ENCODE measurements at places on chromosomes 6 and 20.

DNA sequence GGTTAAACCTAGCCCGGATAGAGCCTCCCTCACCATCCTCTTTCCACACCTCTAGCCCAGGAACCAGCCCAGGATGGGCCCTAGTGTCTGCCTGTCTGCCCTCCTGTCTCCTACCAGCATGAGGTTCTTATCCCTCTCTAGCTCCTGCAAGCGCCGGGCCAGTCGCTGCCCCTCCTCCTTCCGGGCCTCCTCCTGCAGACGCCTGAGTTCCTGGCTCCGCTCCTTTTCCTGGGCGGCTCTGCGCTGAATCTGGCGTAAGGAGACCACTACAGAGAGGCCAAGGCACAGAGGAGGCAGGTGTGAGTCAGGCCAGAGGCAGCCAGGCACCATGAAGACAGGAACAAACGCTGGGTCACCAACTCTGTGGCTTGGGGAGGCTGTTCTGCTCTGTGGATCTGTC, 4.3 kb upstream of the PSORS1C2 start:
- DNase-seq = no peak

DNA sequence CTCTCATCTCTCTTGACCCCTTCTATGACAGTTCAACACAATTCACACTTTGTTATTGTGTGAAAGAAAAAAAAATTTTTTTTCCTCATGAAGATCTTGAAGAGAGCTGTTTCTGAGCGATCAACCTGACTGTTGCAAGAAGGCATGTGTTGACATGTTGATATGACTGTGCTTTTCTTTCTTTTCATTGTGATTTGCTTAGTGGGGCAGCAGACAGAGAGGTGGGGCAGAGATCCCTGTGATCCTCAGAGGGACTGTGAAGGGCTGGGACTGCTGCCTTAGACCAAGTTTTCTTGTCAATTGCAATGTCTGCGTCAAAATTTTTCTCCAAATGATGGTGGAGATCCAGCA, 70.8 kb upstream of the IYD start:
- no peak for DNase-seq

GRCh38 chr6:61953851-61954250, 332.2 kb downstream of the KHDRBS2 start:
- DNase-seq = no peak

- no peak for DNase-seq
Observed at GRCh38 chr6:29466241-29466640, 9.3 kb downstream of the OR2H1 start.

GRCh38 chr20:57426271-57426689, 35.1 kb downstream of the RBM38 start:
- no peak for DNase-seq

DNA sequence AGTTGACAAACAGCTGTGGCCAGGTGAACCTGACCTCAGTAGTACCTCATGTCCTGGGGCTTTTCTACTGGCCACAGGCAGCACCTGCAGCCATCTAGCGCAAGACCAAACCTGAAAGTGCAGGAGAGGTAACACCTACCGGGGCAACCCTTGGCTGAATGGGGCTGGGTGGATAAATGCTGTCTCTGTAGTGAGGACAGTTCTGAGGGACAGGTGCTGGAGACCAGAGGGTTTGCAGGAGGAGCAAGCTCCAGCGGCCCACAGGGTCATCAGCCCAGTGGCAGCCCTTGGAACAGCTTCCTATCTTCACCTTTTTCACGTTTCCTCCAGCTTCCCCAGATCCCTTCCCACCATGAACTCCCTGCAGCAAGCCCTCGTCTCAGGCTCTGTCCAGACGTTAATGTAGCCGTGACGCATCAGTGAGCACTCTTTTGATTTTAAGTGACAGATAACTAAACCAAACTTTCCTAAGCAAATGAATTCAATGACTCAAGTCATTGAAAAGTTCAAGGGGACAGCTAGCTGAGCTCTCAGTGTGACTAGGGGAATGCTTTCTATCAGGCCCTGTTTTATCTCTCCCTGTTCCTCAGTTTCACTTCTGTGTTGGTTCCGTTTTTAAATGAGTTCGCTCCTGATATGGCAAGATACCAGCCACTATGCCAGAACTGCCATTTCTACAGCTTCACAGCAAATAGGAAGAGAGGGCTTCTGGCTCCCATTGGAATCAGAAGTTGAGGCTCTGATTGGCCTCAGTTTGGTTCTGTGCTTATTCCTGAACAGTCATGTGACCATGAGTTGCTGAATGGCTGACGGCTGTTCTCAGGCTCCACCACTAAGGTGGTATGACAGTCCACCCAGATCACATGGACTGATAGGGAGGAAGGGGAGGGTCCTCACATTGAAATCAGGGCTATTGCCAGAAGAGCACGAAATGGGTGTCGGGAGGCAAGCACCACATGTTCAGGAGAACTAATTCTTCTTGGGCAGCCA, 12.1 kb upstream of the PFDN4 start:
- no peak for DNase-seq

DNA sequence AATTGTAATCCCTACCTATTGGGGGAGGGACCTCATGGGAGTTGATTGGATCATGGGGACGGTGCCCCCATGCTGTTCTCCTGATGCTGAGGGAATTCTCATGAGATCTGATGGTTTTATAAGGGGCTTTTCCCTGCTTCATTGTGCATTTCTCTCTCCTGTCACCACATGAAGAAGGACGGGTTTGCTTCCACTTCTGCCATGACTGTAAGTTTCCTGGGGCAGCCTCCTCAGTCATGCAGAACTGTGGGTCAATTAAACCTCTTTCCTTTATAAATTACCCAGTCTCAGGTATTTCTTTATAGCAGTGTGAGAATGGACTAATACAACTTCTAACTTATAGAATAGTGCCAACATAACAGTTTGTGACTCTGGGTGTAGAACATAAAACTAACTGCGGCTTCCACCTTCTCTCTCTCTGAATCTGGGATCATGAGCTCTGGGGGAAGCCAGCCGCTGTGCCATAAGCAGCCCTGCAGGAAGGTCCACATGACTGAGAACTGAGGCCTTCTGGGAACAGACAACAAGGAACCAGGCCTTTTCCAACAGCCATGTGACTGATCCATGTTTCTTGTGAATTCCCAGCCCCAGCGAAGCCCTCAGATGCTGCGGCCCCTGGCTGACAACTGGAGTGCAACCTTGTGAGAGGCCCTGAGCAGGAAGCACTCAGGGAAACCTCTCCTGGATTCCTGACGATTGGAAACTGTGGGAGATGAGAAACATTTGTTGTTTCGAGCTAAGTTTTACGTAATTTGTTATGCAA, 3.4 kb upstream of the HLA-A start:
- DNase-seq = no peak

GRCh38 chr6:43058531-43058930, 703 bp downstream of the MRPL2 start:
- no peak for DNase-seq

GRCh38 chr6:130967502-130968445, 95.3 kb downstream of the EPB41L2 start:
- no peak for DNase-seq

- DNase-seq = no peak
Observed at GRCh38 chr20:49237531-49237930, 18.3 kb downstream of the DDX27 start.

DNA sequence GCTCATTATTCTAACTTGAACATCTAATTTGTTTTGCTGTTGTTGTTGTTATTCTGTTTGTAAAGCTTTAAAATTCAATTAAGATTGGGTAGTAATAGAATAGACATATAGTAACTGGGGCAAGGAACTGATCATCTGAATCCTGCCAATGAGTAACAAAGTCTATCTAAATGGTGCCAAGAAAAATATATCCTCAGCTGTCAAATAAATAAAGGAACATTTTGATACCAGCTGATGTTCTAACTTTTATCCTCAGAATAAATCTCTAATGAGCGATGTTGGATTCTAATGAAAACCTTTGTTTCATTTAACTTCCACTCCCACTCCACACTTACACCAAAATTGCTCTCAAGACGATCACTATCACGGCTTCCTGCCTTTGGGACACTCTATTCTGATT, 210.9 kb downstream of the TINAG start:
- no peak for DNase-seq

DNA sequence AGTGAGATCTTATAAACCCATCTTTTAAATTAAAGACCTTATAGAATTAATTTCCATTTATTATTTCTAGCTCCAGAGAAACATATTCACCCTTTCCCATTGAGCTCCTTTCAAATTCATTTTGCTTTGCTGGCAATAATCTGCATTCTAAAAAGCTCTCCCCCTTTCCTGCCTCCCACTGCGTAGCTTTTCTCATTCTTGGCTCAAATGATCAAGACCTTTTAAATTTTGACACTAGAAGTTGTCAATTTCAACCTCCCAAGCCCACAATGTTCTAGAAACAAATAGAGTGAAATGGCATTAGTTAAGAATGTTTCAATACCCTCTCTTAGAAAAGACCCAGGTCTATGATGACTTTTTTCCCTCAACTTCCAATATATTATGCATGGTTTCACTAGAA, 186.9 kb downstream of the AKAP7 start:
- DNase-seq = no peak

- DNase-seq = no peak
Observed at GRCh38 chr6:105769987-105770386, 316.1 kb upstream of the PRDM1 start.

- no peak for DNase-seq
Observed at GRCh38 chr6:151029970-151030369, 164.5 kb downstream of the MTHFD1L start.

- DNase-seq = no peak
Observed at GRCh38 chr6:167244064-167244960, 46.8 kb upstream of the UNC93A start.

DNA sequence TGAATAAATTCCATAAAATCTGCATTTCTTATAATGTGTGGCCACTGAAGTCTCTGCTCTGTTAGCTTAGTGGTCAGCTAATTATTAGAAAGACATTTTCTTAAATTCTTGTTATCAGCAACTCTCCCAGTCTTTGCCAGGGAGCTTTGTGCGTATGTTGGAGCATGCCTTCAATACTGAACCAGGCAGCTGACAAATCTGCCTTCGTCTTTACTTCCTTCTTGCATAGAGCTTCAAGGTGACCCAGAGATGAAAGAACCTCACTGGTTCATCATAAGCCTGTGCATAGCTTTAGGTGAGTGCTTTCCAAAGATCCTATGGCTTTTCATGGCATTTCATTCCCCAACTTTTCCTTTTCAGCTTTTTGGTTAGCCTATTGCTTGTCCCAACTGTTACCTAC, 43.0 kb upstream of the NELFCD start:
- no peak for DNase-seq

- no peak for DNase-seq
Observed at GRCh38 chr6:88561954-88562315, 395.8 kb upstream of the CNR1 start.

- peak; percentile 43 for DNase-seq
Observed at GRCh38 chr20:4082406-4083097, 67.2 kb upstream of the RNF24 start.

DNA sequence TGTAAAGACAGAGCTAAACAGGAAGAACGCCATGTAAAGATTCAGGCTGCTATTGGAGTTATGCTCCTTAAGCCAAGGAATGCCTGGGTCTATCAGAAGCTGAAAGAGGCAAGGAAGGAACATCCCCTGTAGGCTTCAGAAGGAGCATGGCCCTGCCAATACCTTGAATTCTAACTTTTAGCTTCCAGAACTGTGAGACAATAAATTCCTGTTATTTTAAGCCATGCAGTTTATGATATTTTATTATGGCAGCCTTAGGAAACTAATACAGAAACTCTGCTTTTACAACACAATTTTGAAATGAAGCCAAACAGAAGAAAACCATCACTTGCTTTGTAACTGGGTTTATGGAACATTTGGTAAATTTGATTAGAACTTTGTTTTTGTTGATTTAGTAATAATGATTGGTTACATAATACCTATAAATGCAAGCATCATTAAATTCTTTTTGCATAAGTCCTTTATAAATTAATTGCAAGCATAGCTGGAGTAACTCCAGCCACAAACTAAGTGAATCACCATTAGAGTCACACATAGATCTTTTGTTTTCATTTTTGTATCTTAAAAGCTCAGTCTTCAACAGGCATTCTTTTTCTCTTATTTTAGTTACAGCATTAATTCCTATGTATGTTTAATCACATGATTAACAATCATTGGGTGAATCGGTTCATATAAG, 33.5 kb upstream of the TSPYL1 start:
- no peak for DNase-seq

DNA sequence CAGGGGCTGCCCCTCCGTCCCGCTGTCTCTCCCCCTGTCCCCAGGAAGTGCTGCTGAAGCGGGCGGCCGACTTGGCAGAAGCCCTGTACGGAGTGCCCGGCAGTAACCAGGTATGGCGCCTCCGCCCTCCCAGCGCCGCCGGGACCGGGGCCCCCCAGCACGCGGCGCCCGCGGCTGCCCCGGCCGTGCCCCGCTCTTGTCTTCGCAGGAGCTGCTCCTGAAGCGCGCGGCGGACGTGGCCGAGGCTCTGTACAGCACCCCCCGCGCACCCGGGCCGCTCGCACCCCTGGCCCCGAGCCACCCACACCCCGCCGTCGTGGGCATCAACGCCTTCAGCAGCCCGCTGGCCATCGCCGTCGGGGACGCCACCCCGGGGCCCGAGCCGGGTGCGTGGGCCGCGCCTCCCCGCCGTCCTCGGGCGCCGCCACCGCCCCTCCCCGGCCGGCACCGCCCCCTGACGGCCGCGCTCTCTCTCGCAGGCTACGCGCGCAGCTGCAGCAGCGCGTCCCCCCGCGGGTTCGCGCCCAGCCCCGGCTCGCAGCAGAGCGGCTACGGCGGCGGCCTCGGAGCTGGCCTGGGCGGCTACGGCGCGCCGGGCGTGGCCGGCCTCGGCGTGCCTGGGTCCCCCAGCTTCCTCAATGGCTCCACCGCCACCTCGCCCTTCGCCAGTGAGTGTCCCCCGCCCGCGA, 48.4 kb downstream of the CPXM1 start:
- DNase-seq = peak; percentile 54

DNA sequence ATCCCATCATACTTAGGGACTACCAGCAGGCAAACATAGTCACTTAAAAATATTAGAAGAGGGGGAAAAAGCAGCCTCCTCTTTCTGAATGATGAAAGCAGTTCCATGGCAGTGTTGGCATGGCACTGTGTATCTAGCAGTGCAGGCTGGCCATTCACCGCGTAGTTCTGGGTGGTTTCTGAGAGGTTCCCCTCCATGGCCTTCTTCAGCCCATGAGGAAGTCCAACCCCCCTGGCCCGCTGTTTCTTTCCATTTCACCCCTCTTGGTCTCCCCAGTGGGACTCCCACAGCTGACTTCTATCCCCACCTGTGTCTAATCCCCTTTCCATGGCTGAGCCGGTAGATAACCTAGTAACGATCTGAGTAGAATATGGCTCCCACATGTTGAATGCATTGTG, 17.0 kb downstream of the PPARD start:
- DNase-seq = no peak

- DNase-seq = no peak
Observed at GRCh38 chr20:36320898-36321695, 15.0 kb downstream of the DLGAP4 start.
